ENCODE measurements at places on chromosomes 1 and 21.
A peak's percentile ranks its signal among the peaks of the same experiment; 100 is the strongest.

GRCh38 chr1:75394386-75395139 lies 216.4 kb downstream of the SLC44A5 start:
- no peaks in the 10 kb centered on the region for H3K27me3 ChIP-seq
- H3K4me3 ChIP-seq: no peak overlapping the region
- no peaks in the 10 kb centered on the region for H3K4me1 ChIP-seq
- no peak for DNase-seq
- no peaks in the 10 kb centered on the region for H3K36me3 ChIP-seq
- no peak overlapping the region for H3K27ac ChIP-seq

GRCh38 chr1:171953835-171954234 lies 112.5 kb downstream of the DNM3 start:
- H3K36me3 ChIP-seq: no peaks in the 10 kb centered on the region
- no peak overlapping the region for H3K27ac ChIP-seq
- no peaks in the 10 kb centered on the region for H3K4me1 ChIP-seq
- no peaks in the 10 kb centered on the region for H3K27me3 ChIP-seq
- H3K4me3 ChIP-seq: no peak overlapping the region

- peaks cover 5% of the 10 kb centered on the region for H3K27me3 ChIP-seq
- H3K4me1 ChIP-seq: no peaks in the 10 kb centered on the region
- H3K36me3 ChIP-seq: no peaks in the 10 kb centered on the region
- no peak overlapping the region for H3K4me3 ChIP-seq
- no peak for DNase-seq
Measured at GRCh38 chr1:16112596-16113555, 39.4 kb upstream of the FAM131C start.

GRCh38 chr1:45769261-45769932 lies 18.9 kb upstream of the IPP start:
- no peak for DNase-seq
- no peak overlapping the region for H3K27ac ChIP-seq
- H3K36me3 ChIP-seq: no peaks in the 10 kb centered on the region
- H3K4me3 ChIP-seq: no peak overlapping the region
- no peaks in the 10 kb centered on the region for H3K4me1 ChIP-seq

GRCh38 chr21:45442276-45442675 lies 37.3 kb downstream of the COL18A1 start:
- no peak overlapping the region for H3K4me3 ChIP-seq
- H3K27me3 ChIP-seq: no peaks in the 10 kb centered on the region
- DNase-seq: no peak
- no peaks in the 10 kb centered on the region for H3K36me3 ChIP-seq
- peaks cover 5% of the 10 kb centered on the region for H3K4me1 ChIP-seq

- peaks cover 51% of the 10 kb centered on the region for H3K36me3 ChIP-seq
- H3K27ac ChIP-seq: peak overlapping the region; percentile 94
- H3K4me3 ChIP-seq: no peak overlapping the region
- no peak for DNase-seq
- no peaks in the 10 kb centered on the region for H3K27me3 ChIP-seq
- peaks cover 89% of the 10 kb centered on the region for H3K4me1 ChIP-seq
Measured at GRCh38 chr1:150156868-150157603, 7.3 kb downstream of the PLEKHO1 start.

DNA sequence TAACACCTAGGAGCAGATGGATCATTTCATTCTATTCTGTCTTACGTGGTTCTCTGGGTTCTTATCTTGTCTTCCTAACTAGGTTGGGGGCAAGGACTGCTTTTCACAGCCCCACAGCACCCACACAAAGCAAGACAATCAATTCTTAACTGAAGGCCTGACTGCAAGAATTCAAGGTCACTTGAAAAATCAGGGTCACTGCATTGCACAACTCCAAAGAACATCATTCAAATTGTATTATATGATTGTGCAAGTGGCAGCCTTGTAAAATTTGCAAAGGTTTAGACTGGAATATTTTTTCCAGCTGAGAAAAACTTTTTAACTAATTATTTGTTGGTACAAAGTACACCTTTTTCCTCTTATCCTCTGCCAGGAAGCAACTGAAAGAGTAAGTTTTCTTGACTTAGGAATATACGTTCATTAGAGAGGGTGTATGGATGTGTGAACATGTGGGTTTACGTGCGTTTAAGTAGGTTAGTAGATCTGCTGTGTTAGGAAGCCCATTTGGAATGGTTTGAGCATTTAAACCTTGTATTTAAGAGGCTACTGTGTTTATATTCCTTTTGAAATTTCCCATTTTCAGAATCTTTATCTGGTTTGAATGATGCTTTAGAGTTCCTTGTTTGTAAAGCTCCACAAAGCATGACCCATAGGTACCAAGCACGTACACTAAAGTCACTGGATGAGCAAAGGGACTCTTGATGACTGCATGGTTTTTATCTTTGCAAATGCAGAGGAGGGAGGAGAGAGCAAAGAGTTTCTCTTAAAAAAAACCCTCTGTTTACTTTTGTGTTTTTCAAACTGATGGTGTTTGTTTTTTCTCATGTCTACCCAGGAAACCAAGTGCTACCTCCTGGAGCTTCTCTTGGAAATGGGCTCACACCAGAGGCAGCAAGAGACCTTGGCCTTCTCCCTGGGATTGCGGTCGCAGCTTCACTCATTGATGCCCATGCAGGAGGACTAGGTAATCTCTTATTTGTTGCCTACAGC lies 214.9 kb downstream of the FGGY start:
- no peak overlapping the region for H3K4me3 ChIP-seq
- DNase-seq: no peak
- H3K27me3 ChIP-seq: no peaks in the 10 kb centered on the region
- no peak overlapping the region for H3K27ac ChIP-seq

GRCh38 chr1:13498553-13498952 lies 15.2 kb downstream of the LRRC38 start:
- H3K36me3 ChIP-seq: no peaks in the 10 kb centered on the region
- no peak overlapping the region for H3K27ac ChIP-seq
- no peaks in the 10 kb centered on the region for H3K27me3 ChIP-seq
- H3K4me1 ChIP-seq: no peaks in the 10 kb centered on the region
- DNase-seq: no peak

GRCh38 chr1:245363461-245364200 lies 208.8 kb downstream of the KIF26B start:
- no peak overlapping the region for H3K27ac ChIP-seq
- no peaks in the 10 kb centered on the region for H3K36me3 ChIP-seq
- H3K4me3 ChIP-seq: no peak overlapping the region
- H3K27me3 ChIP-seq: no peaks in the 10 kb centered on the region

DNA sequence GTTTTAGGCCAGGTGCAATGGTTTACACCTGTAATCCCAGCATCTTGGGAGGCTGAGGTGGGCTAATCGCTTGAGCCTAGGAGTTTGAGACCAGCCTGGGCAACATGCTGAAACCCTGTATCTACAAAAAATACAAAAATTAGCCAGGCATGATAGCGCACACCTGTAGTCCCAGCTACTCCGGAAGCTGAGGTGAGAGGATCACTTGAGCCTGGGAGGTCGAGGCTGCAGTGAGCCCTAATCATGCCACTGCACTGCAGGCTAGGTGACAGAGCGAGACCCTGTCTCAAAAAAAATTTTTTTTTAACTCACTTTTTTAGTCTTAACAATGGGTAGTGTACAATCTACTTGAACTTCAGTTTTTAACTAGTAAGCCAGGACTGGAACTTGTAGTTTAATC lies 137.5 kb downstream of the HS2ST1 start:
- H3K27me3 ChIP-seq: no peaks in the 10 kb centered on the region
- H3K36me3 ChIP-seq: no peaks in the 10 kb centered on the region
- no peaks in the 10 kb centered on the region for H3K4me1 ChIP-seq
- DNase-seq: no peak

GRCh38 chr1:167225920-167226319 lies 5.2 kb downstream of the POU2F1 start:
- no peaks in the 10 kb centered on the region for H3K36me3 ChIP-seq
- no peak overlapping the region for H3K4me3 ChIP-seq
- peaks cover 57% of the 10 kb centered on the region for H3K4me1 ChIP-seq

- H3K4me1 ChIP-seq: peaks cover 13% of the 10 kb centered on the region
- H3K27me3 ChIP-seq: no peaks in the 10 kb centered on the region
- no peak for DNase-seq
- H3K36me3 ChIP-seq: no peaks in the 10 kb centered on the region
Measured at GRCh38 chr1:112718691-112719418, 3.7 kb upstream of the PPM1J start.

DNA sequence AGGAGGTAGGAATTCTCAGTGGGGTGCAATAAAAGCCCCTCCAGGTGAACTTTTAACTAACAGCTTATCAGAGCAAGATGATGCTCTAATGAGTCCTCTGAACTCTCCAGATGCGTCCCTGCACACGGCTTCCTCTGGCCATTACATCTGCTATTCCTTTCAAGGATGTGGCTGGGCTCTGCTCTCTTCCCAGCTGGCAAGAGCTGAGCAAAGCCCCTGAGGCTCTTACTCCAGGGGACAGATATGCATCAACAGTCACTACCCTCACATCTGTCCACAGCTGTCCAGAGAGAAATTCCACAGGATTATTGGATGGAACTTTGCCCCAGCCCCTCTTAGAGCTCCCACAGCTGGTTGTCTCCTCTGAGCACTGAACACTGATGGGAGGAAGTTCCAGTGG lies 267.8 kb downstream of the C1orf94 start:
- H3K4me3 ChIP-seq: no peak overlapping the region
- no peaks in the 10 kb centered on the region for H3K27me3 ChIP-seq
- H3K27ac ChIP-seq: no peak overlapping the region
- DNase-seq: no peak
- H3K36me3 ChIP-seq: no peaks in the 10 kb centered on the region

GRCh38 chr1:54474310-54475251 lies 68.4 kb upstream of the SSBP3 start:
- peak overlapping the region; percentile 52 for H3K4me3 ChIP-seq
- H3K27ac ChIP-seq: no peak overlapping the region
- no peak for DNase-seq
- no peaks in the 10 kb centered on the region for H3K36me3 ChIP-seq
- peaks cover 21% of the 10 kb centered on the region for H3K27me3 ChIP-seq

DNA sequence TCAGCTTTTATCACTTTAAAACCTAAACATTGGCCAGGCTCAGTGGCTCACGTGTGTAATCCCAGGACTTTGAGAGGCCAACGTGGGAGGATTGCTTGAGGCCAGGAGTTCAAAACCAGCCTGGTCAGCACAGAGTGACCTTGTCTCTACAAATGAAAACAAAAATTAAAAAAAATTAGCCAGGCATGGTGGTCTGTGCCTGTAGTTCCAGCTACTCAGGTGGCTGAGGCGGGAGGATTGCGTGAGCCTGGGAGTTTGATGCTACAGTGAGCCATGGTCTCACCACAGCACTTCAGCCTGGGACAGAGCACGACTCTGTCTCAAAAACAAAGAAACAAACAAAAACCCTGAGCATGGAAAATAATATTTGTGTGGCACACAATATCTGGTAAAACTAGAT lies 143.5 kb upstream of the HNRNPU start:
- no peaks in the 10 kb centered on the region for H3K4me1 ChIP-seq
- no peak overlapping the region for H3K4me3 ChIP-seq
- H3K27me3 ChIP-seq: no peaks in the 10 kb centered on the region
- no peaks in the 10 kb centered on the region for H3K36me3 ChIP-seq
- H3K27ac ChIP-seq: no peak overlapping the region

- no peak for DNase-seq
- H3K4me3 ChIP-seq: no peak overlapping the region
- peaks cover 2% of the 10 kb centered on the region for H3K36me3 ChIP-seq
Measured at GRCh38 chr1:226990133-226990716, 50.1 kb downstream of the COQ8A start.

DNA sequence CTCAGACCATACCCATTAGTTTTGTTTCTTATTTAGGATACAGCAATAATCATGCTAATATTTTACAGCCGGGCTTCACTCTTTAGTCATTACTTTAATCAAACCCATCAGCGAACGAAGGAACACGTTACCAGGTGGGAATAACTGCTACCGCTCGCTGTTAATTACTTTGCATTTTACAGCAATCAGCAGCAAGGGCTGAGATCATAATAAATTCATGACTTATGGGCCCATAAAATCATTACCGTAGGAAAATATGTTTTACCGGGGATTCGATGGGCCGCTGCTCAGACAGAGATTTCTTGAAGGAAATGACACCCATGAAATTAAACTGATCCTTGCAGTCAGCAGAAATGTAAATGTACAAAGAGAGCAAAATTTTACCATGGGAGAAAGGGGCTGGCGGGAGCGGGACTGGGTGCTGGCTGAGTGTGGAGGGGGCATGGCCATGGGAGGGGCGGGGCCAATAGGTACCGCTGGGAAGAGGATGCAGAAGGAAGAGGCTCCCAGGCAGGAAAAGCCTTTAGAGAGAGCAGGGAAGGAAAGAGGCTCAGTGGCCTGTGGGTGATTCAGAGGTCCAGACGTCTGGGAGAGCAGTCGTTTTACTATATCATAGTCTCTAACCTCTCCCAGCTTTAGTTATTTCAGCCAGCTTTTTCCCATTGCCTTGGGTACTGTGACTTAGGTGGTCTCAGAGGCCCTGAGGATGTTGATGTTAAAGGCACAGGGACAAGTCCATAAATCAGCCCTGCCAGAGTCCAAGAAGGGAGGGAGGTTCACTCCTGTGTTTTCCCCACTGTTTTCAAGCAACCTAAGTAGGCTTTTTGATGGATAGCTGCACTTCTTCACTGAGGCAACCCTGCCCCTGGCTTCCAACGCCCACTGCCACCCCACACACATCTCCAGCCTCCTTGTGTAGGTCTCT lies 258.9 kb downstream of the SEC16B start:
- no peak overlapping the region for H3K27ac ChIP-seq
- H3K36me3 ChIP-seq: no peaks in the 10 kb centered on the region
- H3K27me3 ChIP-seq: no peaks in the 10 kb centered on the region
- no peak for DNase-seq
- no peaks in the 10 kb centered on the region for H3K4me1 ChIP-seq

GRCh38 chr1:87902830-87903229 lies 574.1 kb downstream of the LMO4 start:
- H3K27ac ChIP-seq: no peak overlapping the region
- H3K4me1 ChIP-seq: no peaks in the 10 kb centered on the region
- no peak overlapping the region for H3K4me3 ChIP-seq
- no peak for DNase-seq

GRCh38 chr1:38223391-38223790 lies 176.8 kb upstream of the POU3F1 start:
- no peak overlapping the region for H3K27ac ChIP-seq
- no peaks in the 10 kb centered on the region for H3K36me3 ChIP-seq
- H3K4me3 ChIP-seq: no peak overlapping the region
- no peaks in the 10 kb centered on the region for H3K4me1 ChIP-seq
- no peaks in the 10 kb centered on the region for H3K27me3 ChIP-seq
- DNase-seq: no peak

DNA sequence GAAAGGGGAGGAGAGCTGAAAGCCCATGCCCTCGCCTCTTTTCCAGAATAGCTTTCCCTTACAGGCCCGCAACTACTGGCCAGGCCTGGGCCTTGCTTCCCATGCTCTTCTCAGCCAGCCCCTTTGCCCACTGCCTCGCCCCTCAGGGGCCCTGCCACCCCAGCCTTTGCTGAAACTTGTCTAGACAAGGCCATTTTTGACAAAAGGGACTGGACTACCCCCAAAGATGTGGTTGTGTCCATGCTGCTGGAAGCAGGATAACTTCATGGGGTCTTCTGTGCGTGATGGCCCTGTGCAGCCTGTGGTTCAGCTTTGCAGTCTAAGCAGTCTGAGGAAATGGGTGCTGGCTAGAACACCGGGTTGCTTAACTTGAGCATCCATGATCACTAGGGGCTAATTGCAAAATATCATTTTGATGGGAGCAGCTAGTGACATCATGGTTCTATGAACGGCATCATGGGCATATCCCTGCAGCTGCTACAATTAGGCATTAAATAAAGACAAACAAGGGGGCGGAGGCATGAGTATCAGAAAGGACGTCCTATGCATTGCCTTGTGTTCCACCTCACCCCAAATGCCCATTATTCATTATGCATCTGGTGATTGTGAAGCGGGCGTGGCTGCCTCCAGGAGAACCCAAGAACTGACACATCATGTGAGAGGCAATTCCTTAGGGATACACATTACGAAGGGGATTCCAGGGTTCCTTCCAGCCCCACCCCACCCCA lies 36.8 kb downstream of the NTPCR start:
- no peak overlapping the region for H3K27ac ChIP-seq
- no peak overlapping the region for H3K4me3 ChIP-seq
- H3K4me1 ChIP-seq: no peaks in the 10 kb centered on the region
- no peaks in the 10 kb centered on the region for H3K27me3 ChIP-seq
- no peaks in the 10 kb centered on the region for H3K36me3 ChIP-seq
- no peak for DNase-seq

Data from esophagus squamous epithelium (tissue), 5 donors.